ENCODE measurements at places on chromosomes 4 and X. TPM values are rescaled to one million over a fixed set of nuclear protein-coding genes. Genes with fewer than 3 reads are reported as not detected.
A peak's percentile ranks its signal among the peaks of the same experiment; 100 is the strongest.

DNA sequence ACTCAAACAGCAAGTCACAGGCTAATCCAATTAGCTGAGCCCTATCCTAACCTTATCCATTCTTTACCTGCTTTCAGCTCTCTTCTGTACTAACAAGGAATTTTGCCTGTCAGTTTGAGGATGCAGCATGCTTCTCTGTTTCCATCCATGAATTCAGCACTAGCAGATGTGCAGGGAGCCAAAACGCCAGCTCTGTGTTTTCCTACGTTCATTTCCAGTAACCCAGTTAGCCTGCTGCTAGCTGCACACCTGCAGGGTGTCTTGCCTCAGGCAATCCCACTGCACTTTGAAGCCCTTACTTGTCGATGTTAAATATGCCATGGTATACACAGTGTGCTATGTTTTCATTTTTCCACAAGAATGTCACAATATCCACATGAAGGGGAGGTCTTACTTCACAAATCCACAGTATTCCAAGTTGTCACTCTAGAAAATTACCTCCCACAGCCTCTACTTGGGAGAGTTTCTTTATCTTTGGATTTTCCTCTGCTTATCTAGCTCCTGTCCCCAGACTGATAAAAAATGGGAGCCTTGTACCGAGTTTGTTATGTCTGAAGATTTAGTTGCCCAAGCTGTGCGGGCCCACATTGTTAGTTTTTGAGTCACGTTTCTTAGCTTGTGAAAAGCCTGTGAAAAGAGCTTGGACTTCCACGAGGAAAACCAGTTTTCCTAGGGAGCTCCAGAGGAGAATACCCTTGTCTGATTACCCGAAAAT, 127.6 kb upstream of the HHIP start:
- H3K4me1 ChIP-seq, result no peaks in the 10 kb centered on the region
- peaks cover 6% of the 10 kb centered on the region for H3K27me3 ChIP-seq
- no peak overlapping the region for H3K27ac ChIP-seq
- H3K4me3 ChIP-seq, result no peak overlapping the region
- DNase-seq, result no peak

- peaks cover 30% of the 10 kb centered on the region for H3K27me3 ChIP-seq
- H3K36me3 ChIP-seq, result no peaks in the 10 kb centered on the region
- peaks cover 33% of the 10 kb centered on the region for H3K4me1 ChIP-seq
- no peak for DNase-seq
- H3K27ac ChIP-seq, result no peak within 1 kb of the TSS
- peak within 1 kb of the TSS; percentile 77 for H3K4me3 ChIP-seq
These were observed at the start of gene ADAMTS3 for GRCh38 chr4:72568959-72569718. ADAMTS3 (minus strand) TSS chr4:72569221; CDS start chr4:72568762, 459 bp downstream.

- H3K27ac ChIP-seq, result no peak overlapping the region
- H3K4me1 ChIP-seq, result peaks cover 1% of the 10 kb centered on the region
- no peak for DNase-seq
- no peak overlapping the region for H3K4me3 ChIP-seq
These were observed 23.3 kb downstream of the BRCC3 start for GRCh38 chrX:155094468-155095061.

DNA sequence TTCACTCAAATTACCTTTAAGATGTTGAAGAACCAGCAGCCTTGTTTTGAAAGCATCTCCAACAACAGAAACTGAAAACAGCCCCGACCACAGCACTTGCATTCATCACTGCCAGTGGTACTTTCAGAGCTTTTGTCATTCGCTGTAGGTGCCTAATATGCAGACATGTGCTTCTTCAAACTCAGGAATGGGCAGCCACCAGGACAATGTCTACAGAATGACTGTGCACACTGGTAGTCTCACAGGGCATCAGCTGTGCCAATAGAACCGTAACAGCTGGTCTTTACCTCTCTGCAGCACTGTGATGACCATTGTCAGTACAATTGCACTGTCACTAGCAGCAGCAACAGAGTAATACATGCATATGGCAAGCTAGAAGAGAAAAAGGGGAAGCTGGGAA, 1149.7 kb downstream of the STPG2 start:
- no peaks in the 10 kb centered on the region for H3K4me1 ChIP-seq
- H3K27me3 ChIP-seq, result no peaks in the 10 kb centered on the region
- DNase-seq, result no peak
- no peak overlapping the region for H3K4me3 ChIP-seq
- no peak overlapping the region for H3K27ac ChIP-seq
- no peaks in the 10 kb centered on the region for H3K36me3 ChIP-seq

GRCh38 chr4:64016893-64017292, 392.4 kb downstream of the TECRL start:
- no peaks in the 10 kb centered on the region for H3K4me1 ChIP-seq
- no peaks in the 10 kb centered on the region for H3K36me3 ChIP-seq
- H3K27me3 ChIP-seq, result no peaks in the 10 kb centered on the region
- H3K4me3 ChIP-seq, result no peak overlapping the region
- no peak overlapping the region for H3K27ac ChIP-seq

DNA sequence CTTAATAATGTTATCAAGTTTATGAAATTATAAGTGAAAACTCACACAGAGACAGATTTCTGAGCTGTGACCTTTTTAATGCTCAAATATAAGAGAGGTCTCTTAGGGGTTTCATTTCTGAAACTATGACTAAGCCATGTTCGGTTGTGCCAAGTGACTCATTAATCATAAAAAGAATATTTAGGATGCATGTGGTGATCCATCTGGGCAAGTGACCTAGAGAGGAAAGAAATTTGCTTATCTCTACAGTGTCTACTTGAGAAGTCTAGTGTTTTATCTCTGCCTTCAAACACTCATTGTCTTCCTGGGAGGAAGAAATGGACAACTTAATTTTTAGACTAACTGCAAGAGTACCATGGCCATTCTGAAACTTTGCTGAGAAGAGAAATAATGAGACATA, 545.3 kb upstream of the GRID2 start:
- no peaks in the 10 kb centered on the region for H3K36me3 ChIP-seq
- H3K4me1 ChIP-seq, result no peaks in the 10 kb centered on the region
- no peak overlapping the region for H3K4me3 ChIP-seq
- no peak for DNase-seq
- H3K27ac ChIP-seq, result no peak overlapping the region

DNA sequence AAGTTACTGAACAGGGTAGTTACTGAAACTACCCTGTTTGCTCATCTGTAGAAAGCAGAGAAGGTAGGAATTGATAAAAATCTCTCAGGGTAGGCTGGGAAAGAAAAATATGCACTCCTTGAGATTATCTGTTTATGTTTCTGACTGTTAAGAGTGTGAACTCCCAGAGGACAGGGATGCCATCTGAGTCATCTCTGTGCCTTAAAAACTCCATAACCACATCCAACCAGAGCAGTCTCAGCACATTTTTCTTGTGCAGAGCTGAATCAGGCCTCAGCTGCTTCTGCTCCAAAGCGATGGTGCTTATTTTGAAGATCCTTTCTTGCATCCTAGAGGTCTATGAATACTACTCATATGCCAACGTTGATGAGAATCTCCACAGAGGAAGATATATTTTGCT, 9.9 kb downstream of the CENPVL3 start:
- no peak overlapping the region for H3K27ac ChIP-seq
- H3K27me3 ChIP-seq, result peaks cover 12% of the 10 kb centered on the region
- no peaks in the 10 kb centered on the region for H3K4me1 ChIP-seq
- no peak for DNase-seq

- DNase-seq, result no peak
These were observed 2.4 kb upstream of the SMR3B start for GRCh38 chr4:70380578-70380977.

DNA sequence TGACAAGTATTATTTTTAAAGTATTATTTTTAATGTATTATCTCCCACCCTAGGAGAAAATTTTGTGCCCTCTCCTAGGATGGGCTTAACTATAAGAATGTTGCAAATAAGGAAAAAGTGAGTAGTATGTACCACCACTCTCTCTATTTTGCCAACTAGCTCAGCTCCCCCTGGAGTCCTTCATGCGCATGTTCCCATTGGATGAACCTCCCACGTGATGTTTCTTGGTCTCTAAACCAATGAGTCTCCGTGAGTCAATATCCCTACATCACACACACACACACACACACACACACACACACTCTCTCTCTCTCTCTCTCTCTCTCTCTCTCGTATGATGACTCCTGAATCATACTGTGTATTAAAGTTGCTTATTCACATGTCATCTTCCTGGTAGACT, 129.7 kb upstream of the ZFP42 start:
- no peak overlapping the region for H3K27ac ChIP-seq
- H3K27me3 ChIP-seq, result no peaks in the 10 kb centered on the region
- H3K4me3 ChIP-seq, result no peak overlapping the region
- no peak for DNase-seq
- no peaks in the 10 kb centered on the region for H3K36me3 ChIP-seq

DNA sequence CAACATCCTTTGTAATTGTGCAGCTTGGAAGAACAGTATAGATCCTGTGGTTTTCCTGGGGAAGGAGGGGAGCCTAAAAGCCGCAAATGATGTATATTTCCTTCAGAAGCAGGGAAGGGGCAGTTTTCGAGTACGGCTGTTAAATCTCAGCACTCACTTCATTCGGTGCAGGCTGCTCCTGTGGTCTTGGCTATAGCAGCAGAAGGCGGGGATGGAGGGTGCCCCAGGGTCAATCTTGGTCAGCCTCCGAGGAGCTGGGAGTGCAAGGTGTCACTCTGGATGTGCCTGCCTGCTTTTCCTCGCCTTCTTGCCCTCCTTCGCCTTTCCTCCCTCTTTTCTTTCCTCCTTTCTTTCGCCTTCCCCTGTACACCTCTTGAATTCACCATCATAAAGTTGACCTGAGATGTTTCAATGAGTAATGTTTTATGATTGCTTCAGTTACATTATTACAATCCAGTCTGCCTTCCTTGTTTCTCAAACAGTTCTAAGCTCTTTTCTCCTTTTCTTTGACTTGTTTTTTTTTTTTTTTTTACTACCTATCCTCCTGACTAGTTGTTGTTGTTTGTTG, 101.6 kb downstream of the RELL1 start:
- peaks cover 28% of the 10 kb centered on the region for H3K27me3 ChIP-seq
- no peak for DNase-seq
- no peak overlapping the region for H3K4me3 ChIP-seq
- H3K4me1 ChIP-seq, result peaks cover 6% of the 10 kb centered on the region

DNA sequence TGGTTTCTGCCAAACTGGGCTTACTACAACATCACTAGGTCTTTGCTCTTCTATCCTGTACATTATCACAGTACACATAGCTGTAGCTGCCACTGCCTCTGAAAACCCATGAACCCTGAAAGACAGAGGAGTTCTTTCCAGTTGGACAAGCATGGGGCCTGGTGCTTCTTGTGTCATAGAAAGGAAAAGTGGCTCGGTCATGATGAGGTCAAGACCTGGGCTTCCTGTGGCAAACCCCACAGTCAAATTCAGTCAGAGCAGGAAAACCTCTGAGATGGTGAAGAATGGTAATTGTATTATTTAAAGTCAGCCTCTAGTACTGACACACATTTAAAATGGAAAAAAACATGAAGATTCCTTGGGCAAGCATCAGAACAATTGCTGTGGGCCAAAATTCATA, 133.3 kb upstream of the PRPS2 start:
- no peaks in the 10 kb centered on the region for H3K36me3 ChIP-seq
- H3K4me3 ChIP-seq, result no peak overlapping the region
- no peak overlapping the region for H3K27ac ChIP-seq
- no peak for DNase-seq
- H3K27me3 ChIP-seq, result no peaks in the 10 kb centered on the region
- no peaks in the 10 kb centered on the region for H3K4me1 ChIP-seq

GRCh38 chrX:79182616-79183015, 38.1 kb downstream of the GPR174 start:
- H3K27me3 ChIP-seq, result no peaks in the 10 kb centered on the region
- H3K4me1 ChIP-seq, result peaks cover 15% of the 10 kb centered on the region
- peak overlapping the region; percentile 67 for H3K27ac ChIP-seq
- H3K36me3 ChIP-seq, result peaks cover 6% of the 10 kb centered on the region

GRCh38 chr4:7073059-7073458, 5.2 kb upstream of the GRPEL1 start:
- peaks cover 19% of the 10 kb centered on the region for H3K4me1 ChIP-seq
- no peak for DNase-seq
- no peaks in the 10 kb centered on the region for H3K36me3 ChIP-seq
- no peak overlapping the region for H3K27ac ChIP-seq

GRCh38 chrX:30577362-30577991, at the start of gene TASL:
TASL (minus strand) TSS chrX:30577766; CDS start chrX:30560355, 17,411 bp downstream.
- peak within 1 kb of the TSS; percentile 86 for H3K4me3 ChIP-seq
- peaks cover 16% of the 10 kb centered on the region for H3K4me1 ChIP-seq
- peak; percentile 30 for DNase-seq
- peak within 1 kb of the TSS; percentile 97 for H3K27ac ChIP-seq

GRCh38 chr4:137896221-137896737, 345.9 kb downstream of the SLC7A11 start:
- no peak overlapping the region for H3K27ac ChIP-seq
- no peaks in the 10 kb centered on the region for H3K36me3 ChIP-seq
- no peaks in the 10 kb centered on the region for H3K4me1 ChIP-seq
- no peak for DNase-seq
- no peak overlapping the region for H3K4me3 ChIP-seq

DNA sequence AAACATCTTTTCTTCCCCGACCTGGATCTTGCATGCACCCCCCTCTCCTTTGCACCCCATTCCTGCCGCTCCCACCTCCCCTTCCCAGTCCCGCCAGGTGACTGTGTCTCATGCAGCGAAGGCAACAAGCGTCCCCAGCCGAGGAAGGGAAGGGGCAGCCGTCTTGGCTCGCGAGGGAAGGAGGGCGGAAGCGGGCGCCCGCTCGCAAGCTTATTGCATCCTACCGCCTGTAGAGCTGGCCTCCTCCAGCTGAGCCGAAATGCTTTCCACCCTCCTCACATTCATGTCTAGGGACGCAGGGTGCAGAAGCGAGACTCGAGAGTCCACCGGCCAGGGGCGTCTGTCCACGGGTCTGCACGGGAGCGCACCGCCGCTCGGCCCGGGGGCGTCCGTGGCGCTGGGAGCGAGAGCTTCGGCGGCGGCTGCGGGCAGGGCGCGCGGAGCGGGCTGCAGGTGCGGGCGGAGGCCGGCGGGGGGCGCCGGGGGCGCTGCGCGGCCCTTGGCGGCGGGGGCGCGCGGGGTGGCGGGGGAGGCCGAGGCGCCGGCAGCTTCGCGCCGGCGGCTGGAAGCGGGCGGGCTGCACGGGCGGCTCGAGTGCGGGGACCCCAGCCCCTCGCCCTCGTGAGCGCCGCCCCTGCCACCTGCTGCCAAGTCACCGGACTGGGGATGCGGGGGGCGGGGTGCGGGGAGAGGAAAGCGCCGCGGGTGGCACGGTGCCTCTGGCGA, at the start of gene KCNIP4:
TSS of gene KCNIP4 (minus strand) at position 426 of the 726 bp plus-strand sequence.
- H3K27ac ChIP-seq, result no peak within 1 kb of the TSS
- DNase-seq, result no peak
- peaks cover 6% of the 10 kb centered on the region for H3K4me1 ChIP-seq
- H3K36me3 ChIP-seq, result no peaks in the 10 kb centered on the region

GRCh38 chr4:16139066-16139945, 55.5 kb upstream of the PROM1 start:
- H3K27me3 ChIP-seq, result peaks cover 22% of the 10 kb centered on the region
- no peaks in the 10 kb centered on the region for H3K36me3 ChIP-seq
- DNase-seq, result no peak
- H3K4me1 ChIP-seq, result no peaks in the 10 kb centered on the region
- H3K4me3 ChIP-seq, result no peak overlapping the region

Gene EGF
- total RNA-seq, result not detected

Gene SLC39A8
- 13.7 TPM for total RNA-seq

Gene DOK7
- total RNA-seq, result not detected

Gene IQCM
- not detected for total RNA-seq

Gene SMIM43
- not detected for total RNA-seq

Gene ART3
- total RNA-seq, result not detected

Gene USP17L30
- total RNA-seq, result not detected

Measured in naive thymus-derived CD8-positive, alpha-beta T cell (primary cell).